ENCODE measurements at places on chromosomes 6 and 20.

DNA sequence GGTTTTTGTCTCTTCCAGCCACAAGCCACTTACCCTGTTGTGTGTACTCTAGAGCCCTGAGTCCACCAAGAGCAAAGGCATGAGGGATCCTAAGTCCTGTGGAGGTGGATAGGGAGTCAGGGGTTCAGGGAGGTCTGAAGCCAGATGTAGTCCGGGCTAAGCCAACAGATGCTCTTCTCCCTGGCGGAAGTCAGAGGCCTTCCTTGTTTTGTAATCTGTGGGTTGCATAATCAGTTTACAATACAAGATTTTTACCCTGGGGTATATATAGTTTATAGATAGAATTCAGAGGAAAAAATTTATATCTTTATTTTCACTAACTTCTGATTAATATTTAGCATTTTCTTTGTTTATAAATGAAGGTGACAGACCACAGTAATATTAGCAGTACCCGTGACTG is 9.2 kb downstream of the LAMP5 start:
- no peak for DNase-seq

DNA sequence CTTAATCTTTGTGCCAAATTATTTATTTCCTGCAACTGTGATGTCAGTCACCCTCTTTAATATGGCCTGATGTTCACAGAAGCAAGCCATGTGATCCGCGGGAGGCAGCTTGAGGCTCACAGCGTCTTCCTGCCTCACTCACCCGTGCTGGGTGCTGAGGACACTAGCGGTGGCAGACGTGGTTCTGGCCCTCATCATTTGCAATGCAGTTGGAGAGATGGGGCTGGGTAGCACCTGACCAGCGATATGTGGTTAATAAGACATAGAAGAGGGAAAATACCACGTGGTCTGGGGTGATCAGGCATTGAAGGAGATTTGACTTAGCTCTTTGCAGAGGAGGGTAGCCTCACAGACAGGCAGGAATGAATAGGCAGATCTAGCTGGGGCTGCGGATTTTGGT is 264.7 kb downstream of the TMEM242 start:
- DNase-seq, result no peak

- DNase-seq, result no peak
Measured at GRCh38 chr20:45432294-45432693, 16.4 kb downstream of the PIGT start.

DNA sequence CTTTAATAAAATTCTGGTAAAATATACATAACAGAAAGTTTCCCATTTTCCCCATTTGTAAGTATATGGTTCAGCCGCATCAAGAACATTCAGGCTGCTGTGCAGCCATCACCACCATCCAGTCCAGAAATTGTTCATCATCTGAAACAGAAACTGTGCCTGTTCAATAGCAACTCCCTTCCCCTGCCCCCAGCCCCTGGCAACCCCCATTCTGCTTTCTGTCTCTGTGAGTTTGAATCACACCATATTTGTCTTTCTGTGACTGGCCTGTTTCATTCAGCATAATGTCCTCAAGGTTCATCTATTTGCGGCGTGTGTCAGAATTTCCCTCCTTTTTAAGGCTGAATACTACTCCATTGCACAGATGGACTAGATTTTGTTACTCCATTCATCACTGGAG is 19.1 kb downstream of the VSTM2L start:
- DNase-seq, result no peak

GRCh38 chr20:14741616-14742015 is 404.2 kb upstream of the FLRT3 start:
- no peak for DNase-seq

DNA sequence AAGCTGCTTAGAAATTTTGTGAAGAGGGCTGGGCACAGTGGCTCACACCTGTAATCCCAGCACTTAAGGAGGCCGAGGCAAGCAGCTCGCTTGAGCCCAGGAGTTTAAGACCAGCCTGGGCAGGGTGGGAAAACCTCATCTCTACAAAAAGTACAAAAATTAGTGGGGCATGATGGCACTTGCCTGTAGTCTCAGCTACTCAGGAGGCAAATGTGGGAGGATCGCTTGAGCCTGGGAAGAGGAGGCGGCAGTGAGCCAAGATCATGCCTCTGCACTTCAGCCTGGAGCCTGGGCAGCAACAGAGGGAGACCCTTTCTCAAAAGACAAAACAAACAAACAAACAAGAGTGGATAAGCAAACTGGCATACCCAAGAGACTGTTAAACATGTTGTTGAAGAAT is 308.3 kb upstream of the ADGRB3 start:
- DNase-seq, result no peak

DNA sequence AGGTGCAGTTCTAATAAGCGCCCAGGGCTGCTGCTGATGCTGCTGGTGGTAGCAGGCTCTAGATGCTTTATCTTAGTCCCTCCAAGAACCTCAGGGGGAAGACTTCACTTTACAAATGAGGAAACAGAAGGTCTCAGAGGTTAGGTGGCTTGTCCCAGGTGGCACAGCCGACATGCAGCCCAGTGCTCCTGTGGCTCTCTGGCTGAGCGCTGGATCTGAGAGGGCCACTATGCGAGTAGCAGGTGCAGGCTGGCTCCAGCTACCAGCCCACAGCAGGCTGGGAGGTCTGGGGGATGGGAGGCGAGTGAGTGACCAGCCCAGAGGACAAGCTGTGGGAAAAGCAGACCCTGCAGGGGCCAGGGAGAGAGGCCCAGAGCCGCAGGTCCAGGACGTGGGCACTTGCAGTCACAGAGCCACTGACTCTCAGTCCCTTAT is 90.9 kb downstream of the PRND start:
- DNase-seq, result no peak

DNA sequence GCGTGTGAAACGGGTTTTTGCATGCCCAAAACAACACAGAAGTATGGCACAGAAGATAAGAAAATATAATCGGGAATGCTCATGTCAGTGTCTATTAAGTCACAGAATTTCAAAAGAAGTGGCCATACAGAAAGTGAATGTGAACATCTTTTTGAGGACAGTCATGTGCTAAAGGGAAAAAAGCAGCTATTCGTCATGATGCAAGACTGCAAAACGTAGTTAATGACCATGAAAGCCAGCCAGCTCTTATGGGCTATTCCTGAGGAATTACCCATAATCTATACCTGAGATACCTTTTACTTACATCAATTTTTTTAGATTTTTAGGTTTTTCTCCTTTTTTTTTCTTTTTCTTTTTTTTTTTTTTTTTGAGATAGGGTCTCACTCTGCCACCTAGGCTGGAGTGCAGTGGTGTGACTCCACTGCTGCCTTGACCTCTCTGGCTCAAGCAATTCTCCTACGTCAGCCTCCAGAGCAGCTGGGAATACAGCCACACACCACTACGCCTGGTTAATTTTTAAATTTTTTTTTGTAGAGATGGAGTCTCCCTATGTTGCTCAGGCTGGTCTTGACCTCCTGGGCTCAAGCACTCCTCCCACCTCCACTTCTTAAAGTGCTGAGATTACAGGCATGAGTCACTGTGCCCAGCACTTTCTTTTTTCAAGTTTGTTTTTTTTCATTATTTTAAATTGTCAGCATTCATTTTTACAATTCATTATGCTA is 18.1 kb upstream of the ZBP1 start:
- DNase-seq, result no peak

DNA sequence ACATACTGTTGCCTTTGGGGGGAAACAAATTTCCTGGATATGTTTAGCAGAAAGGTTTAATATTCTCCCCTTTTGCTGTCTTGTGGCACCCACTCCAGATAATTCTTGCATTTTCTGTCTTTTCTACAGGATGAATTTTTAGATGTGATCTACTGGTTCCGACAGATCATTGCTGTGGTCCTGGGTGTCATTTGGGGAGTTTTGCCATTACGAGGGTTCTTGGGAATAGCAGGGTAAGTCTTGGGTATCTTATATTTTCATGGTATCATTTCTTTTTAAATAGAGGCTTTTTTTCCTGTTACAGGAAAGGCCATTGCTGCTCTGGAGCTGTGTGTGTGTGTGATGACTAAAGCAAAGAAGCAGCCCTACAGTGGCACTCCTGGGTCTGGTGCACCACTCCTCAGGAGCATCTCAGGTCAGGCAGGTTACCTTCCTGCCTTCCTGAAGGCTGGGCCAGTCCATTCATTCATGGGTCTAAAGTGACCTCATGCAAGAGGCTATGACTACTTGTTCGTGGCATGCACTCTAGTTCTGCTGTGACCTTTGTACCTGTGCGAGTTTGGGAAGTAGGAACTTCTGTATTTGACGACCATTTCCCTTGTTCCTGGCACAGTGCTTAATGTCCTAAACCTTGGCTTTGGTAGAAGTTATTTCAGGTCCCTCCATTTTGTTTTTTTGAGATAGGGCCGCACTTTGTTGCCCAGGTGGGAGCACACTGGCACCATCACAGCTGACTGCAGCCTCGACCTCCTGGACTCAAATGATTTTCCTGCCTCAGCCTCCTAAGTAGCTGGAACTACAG is 2.2 kb downstream of the RAB5IF start:
- peak; percentile 99 for DNase-seq

DNA sequence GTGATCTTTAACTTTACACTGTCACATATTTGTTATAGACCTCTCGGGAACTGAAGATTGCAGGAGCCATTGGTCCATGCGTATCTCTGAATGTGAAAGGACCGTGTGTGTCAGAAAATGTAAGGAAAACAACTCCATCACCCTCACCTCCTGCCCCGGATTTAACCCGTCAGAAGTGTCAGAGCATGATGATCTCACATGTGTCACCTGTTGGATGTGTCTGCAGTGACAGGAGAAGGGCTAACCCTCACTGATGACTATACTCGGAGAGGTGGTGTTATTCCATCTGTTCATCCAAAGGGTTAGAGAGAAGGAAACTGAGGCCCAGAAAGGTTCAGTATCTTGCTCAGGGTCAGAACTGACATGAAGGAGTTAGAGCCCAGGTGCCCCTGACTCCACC is 24.9 kb downstream of the SEC23B start:
- DNase-seq, result no peak

All from HepG2 (cell line).